ENCODE measurements at places on chromosomes 12 and 14.

GRCh38 chr12:54126029-54126695 lies 62.6 kb downstream of the SMUG1 start:
- no peak for DNase-seq

DNA sequence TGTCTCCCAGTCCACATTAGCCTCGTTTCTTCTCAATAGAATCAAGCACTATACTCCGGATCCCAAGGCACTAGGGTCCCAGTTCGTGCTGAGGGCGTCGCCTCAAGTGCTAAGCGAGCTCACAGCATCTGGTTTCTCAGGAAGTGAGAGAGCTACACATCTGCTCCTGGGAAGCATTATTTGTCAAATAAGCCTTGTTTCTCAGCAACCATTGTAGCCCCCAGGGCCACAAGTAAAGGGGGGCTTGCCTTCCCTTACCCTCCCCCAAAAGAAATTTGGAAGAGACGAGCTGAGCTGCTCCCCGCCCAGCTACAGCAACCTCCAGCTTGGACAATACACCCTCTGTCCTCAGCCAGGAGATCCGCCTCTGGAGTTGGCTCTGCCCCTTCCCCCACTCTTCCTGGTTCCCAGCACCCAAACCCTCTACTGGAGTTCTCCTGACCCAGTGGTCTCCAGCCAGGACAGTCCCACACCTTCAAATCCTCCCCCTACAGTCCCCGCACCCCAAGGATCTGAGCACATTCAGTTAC lies 5.7 kb upstream of the TNS2 start:
- DNase-seq, result no peak

- no peak for DNase-seq
These were observed 116.6 kb downstream of the CALM1 start for GRCh38 chr14:90513161-90514014.

DNA sequence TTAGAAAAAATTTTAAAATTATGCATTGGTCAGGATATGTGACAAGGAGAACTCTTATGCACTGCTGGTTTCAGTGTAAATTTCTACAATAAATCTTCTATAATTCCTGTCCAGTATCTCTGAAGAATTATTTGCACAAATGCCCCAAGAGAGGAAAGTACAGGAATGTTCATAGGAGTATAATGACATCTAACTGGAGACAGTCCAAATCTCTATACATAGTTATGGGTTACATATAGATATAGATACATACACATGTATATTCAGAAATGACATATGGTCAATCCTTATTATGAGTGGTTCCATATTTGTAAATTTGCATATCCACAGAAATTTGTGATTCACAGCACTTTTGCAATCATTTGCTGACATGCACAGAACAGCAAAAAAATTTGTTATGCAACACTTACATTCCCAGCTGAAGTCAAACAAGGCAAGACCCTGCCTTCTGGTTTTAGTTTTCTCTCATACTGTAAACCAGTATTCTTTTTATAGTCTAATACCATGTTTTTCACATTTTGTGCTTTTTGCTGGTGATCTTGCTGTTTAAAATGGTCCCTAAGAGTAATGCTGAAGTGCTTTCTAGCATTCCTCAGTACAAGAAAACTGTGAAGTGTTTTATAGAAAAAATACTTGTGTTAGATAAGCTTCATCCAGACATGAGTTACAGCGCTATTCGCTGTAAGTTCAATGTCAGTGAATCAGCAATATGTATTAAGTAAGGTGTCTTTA lies 103.8 kb downstream of the SLC16A7 start:
- DNase-seq, result no peak

DNA sequence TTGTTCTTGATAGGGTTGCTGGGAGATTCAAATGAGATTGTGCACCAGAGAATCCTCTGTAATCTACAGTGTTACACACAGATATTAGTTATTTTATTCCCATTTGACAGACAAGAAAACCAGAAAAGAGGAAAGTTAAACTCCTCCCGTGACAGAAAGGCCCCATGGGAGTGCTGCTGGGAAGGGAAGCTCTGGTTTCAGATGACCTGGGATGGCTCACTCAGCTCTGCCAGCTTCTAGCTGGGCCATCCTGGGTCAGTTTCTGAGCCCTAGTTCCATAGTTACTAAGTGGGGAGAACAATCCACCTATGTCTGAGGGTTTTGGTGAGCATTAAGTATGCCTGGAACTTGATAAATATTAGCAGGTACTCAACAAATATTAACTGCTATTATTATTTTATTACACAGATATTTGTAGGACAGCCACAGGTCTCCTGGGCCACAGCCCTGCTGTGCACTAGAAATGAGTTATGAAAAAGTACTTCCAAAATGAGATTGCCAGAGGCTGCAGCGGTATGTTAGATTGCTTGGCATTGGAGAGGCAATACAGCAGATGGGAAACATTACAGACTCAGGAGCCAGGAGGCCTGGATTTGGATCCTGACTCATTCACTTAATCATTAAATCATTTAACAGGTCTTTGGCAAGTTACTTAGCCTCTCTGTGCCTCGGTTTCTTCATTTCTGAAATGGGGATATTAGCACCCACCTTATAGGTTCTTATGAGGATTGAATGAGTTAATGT lies 47.1 kb upstream of the STON2 start:
- DNase-seq, result no peak

DNA sequence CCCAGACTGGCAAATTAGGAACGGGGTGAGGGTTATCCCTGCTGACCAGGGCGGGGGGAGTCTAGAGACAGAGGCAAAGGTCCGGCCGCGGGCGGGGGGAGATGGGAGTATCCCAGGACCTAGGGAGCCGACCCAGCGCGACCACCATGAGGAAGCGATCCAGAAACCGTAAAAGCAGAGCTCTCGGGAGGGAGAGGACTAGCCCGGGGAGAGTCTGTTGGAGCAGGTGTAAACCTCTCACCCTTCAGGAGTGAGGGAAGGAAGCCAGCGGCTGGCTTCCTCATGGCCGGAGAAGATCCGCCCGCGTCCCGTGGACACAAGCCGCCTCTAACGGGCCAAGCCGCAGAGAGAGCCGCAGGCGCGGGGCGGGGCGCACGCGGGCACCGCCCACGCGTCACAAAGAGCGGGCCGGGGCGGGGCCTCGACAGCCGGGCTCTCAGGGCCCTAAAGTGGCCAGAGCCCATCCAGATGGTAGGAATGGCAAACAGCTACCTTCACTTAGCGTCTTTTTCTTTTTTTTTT lies at the start of gene ACRBP:
TSS of gene ACRBP (minus strand) at position 350 of the 522 bp plus-strand sequence. CDS start at position 284, 66 bp downstream.
- DNase-seq, result peak; percentile 56

DNA sequence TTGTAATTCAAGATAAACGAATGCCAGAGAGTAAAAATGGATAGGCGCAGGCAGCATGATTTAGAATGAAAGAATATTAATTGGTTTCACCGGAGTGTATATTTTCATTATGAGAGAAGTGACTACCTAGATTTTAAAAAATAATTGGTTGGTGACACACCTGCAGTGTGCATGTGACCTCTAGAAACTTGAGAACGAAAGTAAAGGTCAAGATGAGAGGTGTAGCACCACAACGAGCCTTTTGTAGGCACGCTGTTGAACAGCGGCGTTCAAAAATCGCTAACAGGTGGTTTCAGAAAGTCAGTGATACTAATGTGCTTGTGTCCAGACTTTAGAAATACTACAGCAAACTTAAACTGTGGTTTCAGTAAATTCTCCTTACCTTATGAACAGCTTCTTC lies 123.8 kb downstream of the NPAS3 start:
- DNase-seq, result no peak

DNA sequence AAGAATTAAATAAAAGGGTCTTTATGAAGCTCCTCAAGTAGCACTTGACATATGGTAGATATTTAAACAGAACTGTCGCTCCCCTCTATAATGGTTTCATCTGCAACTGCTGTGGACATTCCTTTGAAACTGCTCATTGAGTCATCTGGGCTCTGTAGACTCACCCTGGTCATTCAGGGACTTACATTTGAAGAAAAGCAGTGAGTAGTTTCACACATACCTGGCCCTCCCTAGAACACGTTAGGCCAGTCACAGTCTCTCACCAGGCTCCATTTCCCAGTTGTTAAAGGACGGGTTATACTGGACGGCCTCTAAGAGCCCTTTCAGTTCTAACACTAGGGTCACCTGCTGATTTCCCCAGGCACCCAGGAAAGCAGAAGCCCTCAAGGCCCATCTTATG lies 217.0 kb downstream of the BCL11B start:
- DNase-seq, result no peak

GRCh38 chr12:93361151-93361919 lies 16.4 kb upstream of the NUDT4 start:
- DNase-seq, result no peak

DNA sequence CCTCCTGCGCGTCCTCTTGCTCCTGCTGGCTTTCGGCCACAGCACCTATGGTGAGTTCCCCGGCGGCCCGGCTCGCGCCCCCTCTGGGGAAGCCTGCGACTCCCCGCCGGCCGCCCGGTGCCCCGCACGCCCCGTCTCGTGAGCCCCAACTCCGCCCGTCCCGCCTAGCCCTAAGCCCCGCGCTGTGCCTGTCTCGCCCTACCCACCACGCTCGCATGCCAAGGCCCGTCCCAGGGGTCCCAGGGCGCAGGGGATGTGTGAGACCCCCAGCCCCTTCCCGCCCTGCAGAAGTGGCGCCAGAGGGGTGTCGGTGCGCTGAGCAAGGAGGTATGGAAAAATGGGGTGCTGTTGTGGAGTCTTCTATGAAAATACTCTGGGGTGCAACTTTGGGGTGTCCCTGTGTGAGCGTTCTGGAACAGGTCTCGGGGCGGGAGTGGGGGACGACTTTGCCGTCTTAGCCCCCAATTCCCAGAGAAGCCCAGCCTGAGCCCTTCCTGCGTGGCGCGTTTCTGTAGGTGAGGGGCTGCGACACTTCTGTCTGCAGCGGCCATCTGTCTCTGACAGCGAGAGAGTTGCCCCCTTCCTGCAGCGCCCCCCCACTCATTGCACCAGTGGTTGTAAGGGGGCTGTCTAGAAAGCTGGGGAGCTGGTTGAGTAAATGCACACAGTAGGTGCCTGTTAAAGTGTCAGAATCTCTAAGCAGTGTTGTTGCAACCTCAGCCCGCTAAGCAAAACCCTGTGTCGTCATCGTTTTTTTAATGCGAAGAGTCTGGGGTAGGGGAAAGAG lies 587 bp downstream of the DLK1 start:
- no peak for DNase-seq

- no peak for DNase-seq
These were observed 82.5 kb upstream of the HOXC13 start for GRCh38 chr12:53856132-53856531.

- DNase-seq, result no peak
These were observed 49.5 kb upstream of the EGLN3 start for GRCh38 chr14:34000396-34000795.

All from activated CD4-positive, alpha-beta T cell treated with anti-CD3 and anti-CD28 coated beads for 48 hours (primary cell).